CD4-positive, alpha-beta T cell treated with Interleukin-15 for 4 hours (primary cell): ENCODE measurements at places on chromosomes 7 and 10.

DNA sequence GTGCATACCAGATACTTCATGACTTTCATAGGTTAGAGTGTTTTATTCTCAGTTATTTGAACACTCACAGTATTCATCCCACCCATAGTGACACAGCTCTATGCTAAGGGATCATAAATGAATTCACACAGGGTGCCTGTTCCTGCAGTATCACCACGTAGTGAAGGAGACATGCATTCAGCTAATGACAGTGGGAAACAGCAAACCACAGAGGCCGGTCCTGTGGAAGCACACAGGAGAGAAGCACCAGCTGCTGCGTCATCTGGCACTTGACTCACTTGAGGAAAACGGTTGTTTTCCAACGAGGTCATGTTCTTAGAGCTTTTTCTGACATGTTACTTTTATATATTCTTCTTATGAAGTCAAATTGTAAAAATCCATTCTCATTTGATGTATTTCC, 73.0 kb downstream of the UBE3C start:
- DNase-seq: no peak

DNA sequence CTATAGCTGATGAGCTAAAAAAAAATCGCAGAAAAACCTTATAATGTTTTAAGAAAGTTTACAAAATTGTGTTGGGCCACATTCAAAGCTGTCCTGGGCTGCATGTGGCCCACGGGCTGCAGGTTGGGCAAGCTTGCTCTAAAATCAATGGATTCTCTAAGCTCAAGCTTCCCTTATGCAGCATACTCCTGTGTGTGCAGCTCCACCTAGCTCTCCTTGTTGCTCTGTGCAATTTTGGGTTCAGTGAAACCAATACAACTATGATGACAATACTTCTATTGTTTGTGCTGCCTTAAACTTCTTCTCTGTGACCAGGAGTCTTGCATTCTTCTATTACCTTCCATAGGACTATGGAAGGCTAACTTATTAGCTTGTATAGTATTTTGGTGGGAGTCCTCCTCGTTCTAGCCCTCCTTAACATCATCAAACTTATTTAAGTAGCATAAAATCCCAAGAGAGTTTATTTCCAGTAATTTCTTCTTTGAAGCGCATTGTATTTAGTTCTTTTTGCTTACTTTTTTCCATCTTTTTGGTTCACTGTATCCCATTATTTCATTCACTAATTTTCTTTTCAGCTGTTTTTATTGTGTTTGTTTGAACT, 170.9 kb upstream of the SMIM30 start:
- DNase-seq: no peak

DNA sequence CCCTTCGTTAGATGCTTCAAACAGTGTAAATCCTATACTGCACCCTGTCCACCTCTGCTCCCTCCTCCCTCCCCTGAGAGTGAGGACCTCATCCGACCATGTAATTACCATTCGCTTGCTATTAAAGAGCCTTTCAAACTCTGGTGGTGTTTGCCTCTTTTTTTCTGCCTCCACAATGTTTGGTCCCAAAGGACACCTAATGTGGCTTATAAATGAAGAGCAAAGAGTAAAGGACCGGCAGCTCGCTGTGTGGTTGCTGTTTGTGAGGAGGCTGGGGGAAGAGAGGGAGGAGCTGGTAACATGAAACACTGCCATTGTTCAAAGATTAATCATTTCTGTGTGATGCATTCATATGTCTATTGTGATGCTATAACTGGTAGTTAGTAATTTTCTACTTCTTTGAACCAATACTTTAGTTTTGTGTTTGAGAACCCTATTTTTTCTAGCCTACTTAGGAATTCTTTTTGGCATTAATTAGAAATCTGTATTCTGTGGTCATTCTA, 27.9 kb downstream of the MTURN start:
- DNase-seq: peak; percentile 3

DNA sequence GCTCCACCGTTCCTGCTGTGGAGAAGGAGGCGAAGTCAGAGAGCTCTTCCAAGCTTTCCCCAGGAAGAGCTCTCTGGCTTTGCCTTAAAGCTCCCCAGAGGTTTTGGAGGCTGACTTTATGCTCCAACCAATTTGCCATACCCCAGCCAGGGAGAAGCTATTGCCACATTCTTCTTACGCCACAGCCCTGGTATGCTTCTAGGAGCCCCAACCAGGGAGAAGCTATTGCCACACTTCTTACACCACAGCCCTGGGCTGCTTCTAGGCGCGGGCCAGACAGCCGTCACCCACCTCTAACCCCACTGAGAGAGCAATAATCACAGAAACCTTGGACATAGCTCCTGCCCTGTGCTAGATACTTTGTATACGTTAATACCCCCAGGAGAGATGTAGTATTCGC, 951 bp downstream of the ELOVL3 start:
- no peak for DNase-seq
